Muscle of leg (tissue), 16 donors: ENCODE measurements at places on chromosomes 7 and 10. TPM values are rescaled to one million over a fixed set of nuclear protein-coding genes. Genes with fewer than 3 reads are reported as not detected.

DNA sequence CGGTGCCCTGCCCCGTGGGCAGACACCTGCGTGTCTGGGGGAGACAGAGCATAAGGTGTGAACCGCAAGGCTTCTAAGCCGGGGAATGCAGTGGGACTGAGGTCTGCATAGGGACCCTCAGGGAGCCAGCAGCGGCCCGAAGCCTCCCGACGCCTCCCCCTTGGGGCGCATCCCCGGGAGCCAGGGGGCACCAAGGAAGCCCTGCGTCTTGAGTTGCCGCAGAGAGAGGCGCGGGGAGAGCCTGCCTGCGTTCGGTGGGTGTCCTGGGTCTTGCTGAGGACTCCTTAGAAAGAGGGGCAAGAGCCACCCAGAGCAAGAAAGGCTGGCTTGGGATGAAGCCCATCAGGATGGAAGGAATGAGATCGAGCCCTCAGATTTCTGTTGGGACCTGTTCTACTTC, 18.2 kb upstream of the UNCX start:
- H3K27ac ChIP-seq, result no peak overlapping the region
- H3K4me1 ChIP-seq, result peaks cover 13% of the 10 kb centered on the region
- H3K27me3 ChIP-seq, result peaks cover 75% of the 10 kb centered on the region

GRCh38 chr7:16044645-16045044, 358.2 kb upstream of the MEOX2 start:
- no peak overlapping the region for H3K4me3 ChIP-seq
- no peaks in the 10 kb centered on the region for H3K4me1 ChIP-seq
- H3K27ac ChIP-seq, result no peak overlapping the region
- DNase-seq, result peak; percentile 80
- H3K27me3 ChIP-seq, result no peaks in the 10 kb centered on the region

GRCh38 chr7:157857578-157858075, 520.8 kb downstream of the DNAJB6 start:
- H3K4me1 ChIP-seq, result no peaks in the 10 kb centered on the region
- H3K4me3 ChIP-seq, result no peak overlapping the region
- peak; percentile 9 for DNase-seq
- H3K27me3 ChIP-seq, result no peaks in the 10 kb centered on the region

GRCh38 chr7:154503962-154504550, 451.9 kb downstream of the DPP6 start:
- H3K4me1 ChIP-seq, result no peaks in the 10 kb centered on the region
- no peak overlapping the region for H3K4me3 ChIP-seq
- no peaks in the 10 kb centered on the region for H3K27me3 ChIP-seq
- no peaks in the 10 kb centered on the region for H3K36me3 ChIP-seq

DNA sequence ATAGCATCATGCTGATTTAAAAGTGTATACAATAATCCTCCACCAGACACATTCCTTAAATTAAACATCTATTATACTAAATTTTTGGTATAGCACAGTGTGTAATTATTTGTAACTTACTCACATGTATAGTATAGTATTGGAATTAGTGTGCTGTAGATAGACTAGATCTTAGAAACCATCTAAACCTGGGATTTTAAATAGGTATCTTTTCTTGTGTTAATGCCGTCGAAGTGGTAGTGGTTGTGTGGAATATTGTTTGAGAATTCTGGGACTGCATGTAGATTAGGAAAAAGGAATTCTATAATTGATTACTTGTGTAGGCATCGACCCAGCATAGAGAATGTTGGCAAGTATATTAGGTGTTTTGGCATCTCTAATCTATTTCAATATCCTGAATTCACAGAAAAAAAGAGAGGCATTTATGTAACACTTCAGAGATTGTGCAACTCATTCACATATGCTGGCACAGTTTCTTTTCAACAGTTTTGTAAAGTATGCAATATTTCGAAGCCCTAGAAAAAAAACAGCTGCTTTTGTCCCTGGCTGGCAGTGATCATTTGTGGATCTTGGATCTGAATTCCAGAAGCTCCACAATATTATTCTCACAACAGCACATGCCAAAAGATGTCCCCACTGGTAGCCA, 145.5 kb upstream of the AGR3 start:
- H3K27ac ChIP-seq, result no peak overlapping the region
- no peak overlapping the region for H3K4me3 ChIP-seq
- H3K36me3 ChIP-seq, result no peaks in the 10 kb centered on the region
- no peaks in the 10 kb centered on the region for H3K27me3 ChIP-seq

DNA sequence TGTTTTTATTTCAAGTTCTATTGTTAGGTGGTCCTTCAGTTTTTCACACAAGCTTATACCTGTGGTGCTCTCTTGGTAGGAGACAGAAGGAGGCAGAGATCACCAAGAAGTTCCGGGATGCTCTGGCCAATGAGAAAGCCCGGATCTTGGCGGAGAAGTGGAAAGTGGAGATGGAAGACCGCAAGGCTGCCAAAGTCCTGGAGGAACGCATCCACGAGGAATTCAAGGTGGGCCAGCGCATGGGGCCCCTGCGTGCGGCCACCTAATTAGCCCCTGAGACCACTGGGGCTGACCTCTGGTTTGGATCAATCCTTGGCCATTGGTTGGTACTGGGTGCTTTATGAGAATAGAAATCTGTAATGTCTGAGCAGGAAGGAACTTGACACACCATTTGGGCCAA, 33.6 kb downstream of the SH2D4B start:
- no peak for DNase-seq
- H3K27me3 ChIP-seq, result peaks cover 2% of the 10 kb centered on the region
- H3K27ac ChIP-seq, result no peak overlapping the region
- no peaks in the 10 kb centered on the region for H3K4me1 ChIP-seq
- no peaks in the 10 kb centered on the region for H3K36me3 ChIP-seq

- no peak overlapping the region for H3K27ac ChIP-seq
- DNase-seq, result no peak
- peaks cover 21% of the 10 kb centered on the region for H3K36me3 ChIP-seq
- H3K27me3 ChIP-seq, result no peaks in the 10 kb centered on the region
These were observed 42.9 kb upstream of the MMD2 start for GRCh38 chr7:5001911-5002310.

Gene PAPOLB
- 0.22 TPM for total RNA-seq
